Inflammatory macrophage treated with lipopolysaccharide for 4 hours (primary cell): ENCODE measurements at places on chromosomes 5 and 9.

DNA sequence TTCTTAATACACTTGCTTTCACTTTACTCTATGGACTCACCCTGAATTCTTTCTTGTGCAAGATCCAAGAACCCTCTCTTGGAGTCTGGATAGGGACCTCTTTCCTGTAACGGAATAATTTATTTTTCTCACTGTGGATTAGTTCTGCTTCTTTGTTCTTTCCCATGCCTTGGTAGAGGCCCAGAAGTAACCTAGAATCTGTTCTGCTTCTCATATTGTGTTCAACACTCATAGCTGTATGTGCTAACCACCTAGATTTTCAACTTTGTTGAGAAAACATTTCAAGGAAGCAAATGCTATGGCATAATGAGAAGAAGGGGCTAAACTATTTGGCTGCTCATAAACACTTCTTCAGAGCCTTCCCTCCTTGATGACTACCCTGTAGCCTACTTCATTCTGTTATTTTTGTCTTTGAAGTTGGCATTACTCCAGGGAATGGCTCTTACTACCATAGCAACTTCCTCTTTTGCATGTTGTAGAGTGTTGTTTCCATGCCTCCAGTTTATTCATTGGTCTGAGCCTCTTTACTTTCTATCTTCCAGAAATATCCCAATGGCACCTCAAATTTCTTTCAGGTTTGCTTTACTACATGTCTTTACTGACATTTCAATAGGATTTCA, 74.3 kb downstream of the KIAA0825 start:
- peak; percentile 62 for DNase-seq

DNA sequence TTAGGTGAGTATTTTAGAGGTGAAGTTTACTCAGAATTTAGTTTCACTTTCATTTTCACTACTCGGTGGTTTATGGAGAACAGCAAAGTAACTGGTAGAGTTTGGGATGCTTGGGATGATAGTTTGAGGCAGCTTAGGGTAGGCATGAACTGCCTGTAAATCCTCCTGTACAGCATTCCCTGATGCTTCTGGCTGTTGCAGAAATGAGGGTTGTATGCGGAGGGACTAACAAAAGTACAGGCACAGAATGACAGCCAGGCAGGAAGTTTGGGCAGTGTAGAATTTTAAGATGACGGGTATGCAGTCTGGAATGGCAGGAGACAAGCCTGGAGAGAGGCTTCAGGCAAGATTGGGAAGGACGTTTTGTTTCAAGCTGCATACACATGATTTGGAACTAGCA, 48.0 kb upstream of the FAM120AOS start:
- peak; percentile 30 for DNase-seq

GRCh38 chr5:44384816-44385215, 4.4 kb downstream of the FGF10 start:
- no peak for DNase-seq

- DNase-seq = no peak
Measured at GRCh38 chr9:120892748-120893610, 16.0 kb upstream of the PHF19 start.

DNA sequence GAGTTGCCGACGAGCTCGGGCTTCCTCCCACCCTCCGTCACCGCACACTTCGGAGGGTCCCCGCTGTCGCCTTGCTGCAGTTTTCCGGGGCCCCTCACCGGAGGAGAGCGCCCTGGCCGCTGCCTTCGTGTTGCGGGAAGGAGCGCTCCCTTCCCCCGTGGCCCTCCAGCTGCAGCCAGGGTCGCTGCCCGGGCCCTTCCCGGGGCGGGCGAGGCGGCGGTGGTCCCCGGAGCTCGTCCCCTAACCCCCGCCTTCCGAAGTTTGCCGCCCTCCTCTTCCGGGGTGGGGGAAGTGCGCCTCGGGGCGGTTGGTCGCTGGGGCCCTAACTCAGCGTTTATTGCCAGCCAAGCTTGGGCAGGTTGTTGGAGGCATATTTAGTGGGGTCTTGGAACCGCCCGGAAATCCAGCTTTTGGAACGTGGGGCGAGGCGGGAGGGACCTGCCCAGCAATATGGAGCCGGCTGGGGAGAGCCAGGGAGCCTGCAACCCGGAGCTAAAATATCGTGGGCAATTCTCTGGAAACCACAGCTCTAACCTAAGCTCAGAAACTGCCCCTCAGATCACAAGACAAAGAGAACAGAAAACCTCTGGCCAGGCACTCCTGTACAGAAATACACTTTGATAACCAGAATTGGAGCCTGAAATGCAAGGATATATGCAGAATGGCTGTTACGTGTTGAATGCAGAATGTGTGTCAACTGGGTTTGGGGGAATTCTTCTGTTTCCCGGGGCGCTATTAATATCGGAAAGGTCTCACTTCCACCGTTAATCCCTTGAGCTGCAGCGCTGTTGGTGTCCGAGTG, 890 bp downstream of the PIK3R1 start:
- DNase-seq = peak; percentile 26
